CD4-positive, CD25-positive, alpha-beta regulatory T cell (primary cell): ENCODE measurements at places on chromosomes 3 and 15. TPM values are rescaled to one million over a fixed set of nuclear protein-coding genes. Genes with fewer than 3 reads are reported as not detected.

The DBR1 gene
- polyA plus RNA-seq = 27.2 TPM

The EBLN2 gene
- polyA plus RNA-seq = 1.3 TPM

The NGLY1 gene
- polyA plus RNA-seq = 45.0 TPM

The CIDEC gene
- not detected for polyA plus RNA-seq

The SOX14 gene
- polyA plus RNA-seq = not detected

The GAP43 gene
- polyA plus RNA-seq = not detected

The IQSEC1 gene
- 17.7 TPM for polyA plus RNA-seq

The TUSC7 gene
- polyA plus RNA-seq = not detected

The GOLGA8F gene
- not detected for polyA plus RNA-seq

The PLA2G4D gene
- polyA plus RNA-seq = not detected

The LRRC31 gene
- not detected for polyA plus RNA-seq

The CFAP100 gene
- polyA plus RNA-seq = not detected

The LARP6 gene
- not detected for polyA plus RNA-seq

The IQCH gene
- 0.54 TPM for polyA plus RNA-seq

The GOLGB1 gene
- 4.3 TPM for polyA plus RNA-seq

The KBTBD13 gene
- not detected for polyA plus RNA-seq

The CPN2 gene
- not detected for polyA plus RNA-seq

The GABRB3 gene
- polyA plus RNA-seq = not detected

The PGBD4 gene
- polyA plus RNA-seq = 1.4 TPM

The KIF7 gene
- polyA plus RNA-seq = not detected

The TMEM45A gene
- polyA plus RNA-seq = not detected

The GMPS gene
- polyA plus RNA-seq = 68.6 TPM

The TASOR gene
- polyA plus RNA-seq = 32.0 TPM

The CLDN16 gene
- not detected for polyA plus RNA-seq

The GJD2 gene
- not detected for polyA plus RNA-seq

The SLC22A13 gene
- polyA plus RNA-seq = 0.40 TPM

The RSRC1 gene
- polyA plus RNA-seq = 29.9 TPM

The FSD2 gene
- polyA plus RNA-seq = not detected

The CAMK1 gene
- polyA plus RNA-seq = 13.7 TPM

The MAPKAPK3 gene
- 50.2 TPM for polyA plus RNA-seq

The SLC35G2 gene
- not detected for polyA plus RNA-seq

The LXN gene
- polyA plus RNA-seq = 23.1 TPM

The TPRG1 gene
- 10.8 TPM for polyA plus RNA-seq

The PLSCR2 gene
- polyA plus RNA-seq = not detected

The CCR8 gene
- 33.6 TPM for polyA plus RNA-seq

The ECE2 gene
- not detected for polyA plus RNA-seq

The TGM4 gene
- 0.06 TPM for polyA plus RNA-seq

The CD80 gene
- polyA plus RNA-seq = 1.8 TPM

The EIF4E3 gene
- polyA plus RNA-seq = 39.7 TPM

The OIP5 gene
- 5.0 TPM for polyA plus RNA-seq

The TRIM71 gene
- polyA plus RNA-seq = 0.06 TPM

The RASGRP1 gene
- polyA plus RNA-seq = 87.7 TPM

The GCHFR gene
- 124 TPM for polyA plus RNA-seq

The HPS3 gene
- 42.7 TPM for polyA plus RNA-seq

The DPP8 gene
- 52.4 TPM for polyA plus RNA-seq

The NR2F2 gene
- not detected for polyA plus RNA-seq

The RBMS3 gene
- polyA plus RNA-seq = 5.2 TPM

The BCHE gene
- polyA plus RNA-seq = not detected

The LRRN1 gene
- polyA plus RNA-seq = 0.25 TPM
